Esophagus muscularis mucosa (tissue), 4 donors: ENCODE measurements at places on chromosomes 2 and 18. TPM values are rescaled to one million over a fixed set of nuclear protein-coding genes. Genes with fewer than 3 reads are reported as not detected.

The HOXD9 gene
- 0.99 TPM for total RNA-seq

The NCKAP5 gene
- 0.33 TPM for total RNA-seq

The AQP12B gene
- not detected for total RNA-seq

The TP53I3 gene
- 8.7 TPM for total RNA-seq

The MC5R gene
- total RNA-seq: not detected

GRCh38 chr2:191797500-191797899 lies 49.4 kb downstream of the CAVIN2 start:
- DNase-seq: no peak

DNA sequence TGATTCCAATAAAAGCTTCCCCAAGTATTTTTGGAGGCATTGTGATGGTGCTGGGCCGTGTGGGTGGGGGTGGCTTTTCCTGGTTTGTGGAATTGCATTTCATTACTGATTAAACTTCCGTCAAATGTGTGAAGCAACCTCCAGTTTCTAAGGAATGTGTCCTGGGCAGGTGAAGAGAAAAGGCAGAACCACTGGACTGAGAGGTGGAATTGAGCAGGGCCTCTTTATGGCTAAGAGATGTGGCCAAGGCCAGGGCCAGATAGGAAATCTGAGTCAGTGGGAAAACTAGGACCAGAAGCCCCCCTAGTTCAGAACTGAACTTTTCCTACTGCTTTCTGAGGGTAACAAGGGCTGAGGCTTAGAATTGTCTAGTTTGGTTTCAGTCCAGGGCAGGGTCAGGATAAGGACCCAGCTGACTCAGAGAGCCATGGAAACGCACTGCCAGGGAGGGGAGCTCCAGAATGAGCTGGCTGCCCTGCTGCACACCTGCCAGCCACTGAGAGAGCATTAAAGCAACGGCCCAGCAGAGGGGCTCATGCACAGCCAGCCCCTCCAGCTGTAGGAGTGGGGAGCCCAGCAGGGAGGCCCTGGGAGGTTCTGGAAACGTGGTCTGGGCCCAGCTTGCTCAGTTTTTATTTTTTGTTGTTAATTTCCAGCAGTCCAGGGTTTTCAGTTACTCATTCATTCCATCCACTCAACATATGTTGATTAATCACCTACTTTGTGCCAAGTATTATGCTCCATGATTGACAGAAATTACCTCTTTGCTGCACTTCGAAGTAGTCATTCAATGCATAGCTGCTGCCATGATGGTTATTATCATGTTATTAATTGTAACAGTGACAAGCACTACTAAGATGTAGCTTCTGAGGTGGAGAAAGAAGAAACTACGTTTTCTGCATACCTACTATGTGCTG lies 156.1 kb downstream of the MSH2 start:
- DNase-seq: no peak

GRCh38 chr2:181646415-181646987 lies 10.4 kb downstream of the CERKL start:
- DNase-seq: no peak

GRCh38 chr2:29627279-29627711 lies 294.1 kb downstream of the ALK start:
- no peak for DNase-seq

- no peak for DNase-seq
These were observed 164.5 kb downstream of the HAUS1 start for GRCh38 chr18:46268671-46269070.

DNA sequence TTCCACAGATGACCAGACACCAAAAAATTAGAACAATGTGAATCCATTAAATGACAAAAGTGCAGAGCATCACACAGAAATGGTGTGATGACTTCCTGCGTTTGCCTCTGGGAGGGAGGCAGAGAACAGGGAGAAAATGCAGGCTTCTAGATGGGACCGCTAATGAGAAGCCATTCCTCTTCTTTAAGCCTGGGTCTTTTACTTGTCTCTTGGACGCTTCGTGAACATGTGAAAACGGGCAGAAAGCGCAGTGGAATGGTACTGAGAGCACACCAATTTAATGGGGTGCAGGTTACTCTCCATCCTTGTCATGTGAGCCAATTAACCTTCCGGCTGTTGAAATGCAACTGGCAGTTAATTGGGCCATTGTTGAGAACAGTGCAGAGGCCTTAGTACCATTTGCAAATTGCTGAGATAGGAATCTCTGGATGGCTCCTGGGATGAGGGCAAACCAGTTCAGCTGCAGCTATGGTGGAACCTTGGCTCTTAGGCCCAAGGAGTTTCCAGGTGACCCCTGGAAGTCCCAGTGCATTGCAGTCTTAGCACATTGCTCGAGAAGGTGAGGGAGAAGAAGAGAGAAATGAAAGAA lies 210.4 kb upstream of the CXCR4 start:
- DNase-seq: no peak
